ENCODE measurements at places on chromosomes 16 and 17.

DNA sequence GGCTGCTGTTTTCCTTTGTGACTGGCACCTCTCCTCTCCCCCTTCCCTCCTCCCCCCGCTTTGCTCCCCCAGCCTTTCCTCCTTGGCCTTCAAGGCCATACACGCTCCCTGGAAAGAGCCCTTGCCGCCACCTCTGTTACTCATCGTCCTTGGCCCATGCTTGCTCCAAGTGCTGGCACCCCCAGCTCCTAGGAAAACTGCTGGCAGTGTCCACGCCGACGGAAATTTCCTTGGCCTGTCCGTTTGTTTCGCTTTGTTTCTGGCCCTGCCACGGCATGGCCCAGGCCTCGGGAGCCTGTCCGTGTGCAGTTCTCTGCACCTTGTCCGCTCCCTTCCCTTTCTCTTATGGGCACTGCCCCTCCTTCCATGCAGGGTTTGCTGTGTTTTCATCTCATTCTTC is 18.0 kb downstream of the CA5A start:
- DNase-seq, result no peak

- no peak for DNase-seq
Observed at GRCh38 chr16:2466667-2467527, 4.2 kb upstream of the NTN3 start.

GRCh38 chr17:37717627-37718323 is 27.1 kb downstream of the HNF1B start:
- DNase-seq, result no peak

- no peak for DNase-seq
Observed at GRCh38 chr16:70432356-70432722, 6.6 kb downstream of the ST3GAL2 start.

DNA sequence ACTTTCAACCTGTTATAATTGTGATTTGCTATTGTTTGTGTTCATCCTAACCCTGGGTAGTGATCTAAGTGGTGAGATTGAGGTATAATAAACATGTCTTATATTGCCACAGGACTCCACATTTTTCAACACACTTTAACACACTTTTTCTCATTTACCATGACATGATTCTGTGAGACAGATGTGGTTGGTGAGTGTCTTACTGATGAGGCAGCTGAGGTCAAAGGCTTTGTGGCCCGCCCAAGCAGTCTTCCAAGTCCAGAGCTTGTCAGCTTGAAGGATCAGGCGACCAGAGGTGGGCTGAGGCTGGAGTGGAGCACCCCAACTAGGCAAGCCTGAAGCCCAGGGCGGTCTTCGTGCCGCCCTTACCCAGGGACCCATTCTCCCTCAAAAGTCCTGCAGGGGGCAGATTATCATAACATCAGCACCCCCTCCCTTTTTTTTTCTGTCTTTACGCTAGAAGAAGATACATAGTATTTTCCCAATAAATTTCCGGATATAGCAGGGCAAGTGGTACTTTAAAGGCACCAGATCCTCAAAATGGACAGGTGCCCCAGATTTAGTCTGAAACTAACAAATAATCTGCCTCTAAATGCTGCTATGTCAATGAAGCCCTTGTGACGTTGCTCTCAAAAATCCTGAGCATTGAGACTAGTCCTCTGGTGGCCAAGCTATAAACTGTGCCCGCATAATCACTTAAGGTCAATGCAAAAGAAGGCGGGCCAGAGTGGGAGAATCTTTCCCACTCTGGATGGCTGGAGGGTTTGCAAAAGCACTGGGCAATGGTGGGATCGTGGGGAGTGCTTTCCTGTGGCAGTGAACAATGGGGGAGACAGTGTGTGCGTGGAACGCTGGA is 21.1 kb downstream of the KCTD19 start:
- no peak for DNase-seq

DNA sequence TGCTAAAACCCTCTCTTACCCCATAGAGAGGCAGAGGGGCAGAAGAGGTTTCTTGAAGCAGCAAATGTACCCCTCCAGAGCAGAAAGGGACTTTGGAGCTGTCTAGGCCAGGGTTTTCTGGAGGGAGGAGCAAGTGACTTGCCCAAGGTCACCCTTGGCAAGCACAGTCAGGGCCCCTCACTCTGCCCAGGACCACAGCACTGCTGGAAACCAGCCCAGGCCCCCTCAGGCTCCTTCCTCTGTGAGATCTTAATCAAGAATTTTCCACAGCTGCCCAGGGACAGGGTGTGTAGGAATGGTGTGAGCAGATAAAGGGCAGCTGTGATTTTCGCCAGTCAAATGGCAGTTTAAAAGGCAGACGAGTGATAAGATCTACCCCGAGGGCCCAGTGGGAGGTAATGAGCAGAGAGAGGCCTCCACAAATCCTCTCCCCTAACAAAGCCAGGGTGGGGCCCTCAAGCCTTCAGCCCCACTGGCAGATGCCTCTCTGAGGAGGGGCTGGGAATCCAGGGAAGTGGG is 3.9 kb upstream of the SLC12A3 start:
- no peak for DNase-seq

- no peak for DNase-seq
Observed at GRCh38 chr16:22220714-22221113, 14.6 kb downstream of the EEF2K start.

GRCh38 chr17:29645515-29646051 is 22.9 kb upstream of the CORO6 start:
- DNase-seq, result peak; percentile 95

DNA sequence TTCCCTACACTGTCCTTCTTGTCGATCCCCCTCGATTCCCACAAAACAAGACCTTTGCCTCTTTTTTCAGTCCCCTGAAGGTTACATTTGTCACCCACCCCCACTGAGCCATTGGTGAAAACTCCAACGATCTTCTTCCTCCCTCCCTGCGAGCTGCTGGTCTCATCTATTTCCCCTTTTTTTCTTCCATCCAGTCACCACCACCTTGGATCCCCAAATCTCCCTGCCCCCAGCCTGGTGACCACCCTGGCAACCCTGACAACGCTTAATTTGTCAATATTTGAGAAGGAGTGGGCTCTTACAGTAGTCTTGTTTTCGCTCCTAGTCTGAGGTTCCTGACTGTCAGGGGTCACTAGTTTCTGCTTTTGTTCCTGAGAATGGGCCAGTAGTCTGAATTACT is 62.9 kb downstream of the SMPD3 start:
- no peak for DNase-seq

All from vagina (tissue), 2 donors.